ENCODE measurements at places on chromosomes 2 and 18.

DNA sequence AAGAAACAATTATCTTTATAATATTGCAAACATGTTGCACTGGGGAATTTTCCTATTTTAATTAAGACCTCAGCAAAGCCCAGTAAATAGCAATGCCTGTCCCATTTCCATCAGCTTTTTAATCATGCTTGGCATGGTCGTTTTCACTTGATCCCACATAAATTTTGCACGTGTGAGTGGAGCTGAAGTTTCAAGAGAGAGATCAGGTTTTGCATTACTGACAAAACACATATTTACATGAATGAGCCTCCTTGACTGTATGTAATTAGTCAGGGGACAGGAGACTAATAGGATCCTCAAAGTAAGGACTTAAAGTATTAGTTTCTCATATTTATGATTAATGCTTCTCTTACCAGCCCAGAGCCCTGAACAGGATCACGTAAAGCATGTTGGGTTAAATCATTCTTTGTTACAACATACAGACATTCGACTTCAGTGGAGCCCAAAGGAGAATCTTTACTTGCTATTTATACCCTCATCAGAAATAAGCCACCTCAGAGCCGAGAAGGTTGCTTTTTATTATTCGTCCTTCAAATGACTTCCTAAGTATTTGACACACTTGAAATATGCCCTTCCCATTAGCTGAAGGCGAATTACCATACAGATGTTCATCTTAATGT, 711.3 kb downstream of the GALR1 start:
- no peak for DNase-seq

- no peak for DNase-seq
Observed at GRCh38 chr2:219598308-219599078, 836 bp downstream of the STK11IP start.

GRCh38 chr2:119481501-119482455, 42.5 kb downstream of the SCTR start:
- DNase-seq, result no peak

DNA sequence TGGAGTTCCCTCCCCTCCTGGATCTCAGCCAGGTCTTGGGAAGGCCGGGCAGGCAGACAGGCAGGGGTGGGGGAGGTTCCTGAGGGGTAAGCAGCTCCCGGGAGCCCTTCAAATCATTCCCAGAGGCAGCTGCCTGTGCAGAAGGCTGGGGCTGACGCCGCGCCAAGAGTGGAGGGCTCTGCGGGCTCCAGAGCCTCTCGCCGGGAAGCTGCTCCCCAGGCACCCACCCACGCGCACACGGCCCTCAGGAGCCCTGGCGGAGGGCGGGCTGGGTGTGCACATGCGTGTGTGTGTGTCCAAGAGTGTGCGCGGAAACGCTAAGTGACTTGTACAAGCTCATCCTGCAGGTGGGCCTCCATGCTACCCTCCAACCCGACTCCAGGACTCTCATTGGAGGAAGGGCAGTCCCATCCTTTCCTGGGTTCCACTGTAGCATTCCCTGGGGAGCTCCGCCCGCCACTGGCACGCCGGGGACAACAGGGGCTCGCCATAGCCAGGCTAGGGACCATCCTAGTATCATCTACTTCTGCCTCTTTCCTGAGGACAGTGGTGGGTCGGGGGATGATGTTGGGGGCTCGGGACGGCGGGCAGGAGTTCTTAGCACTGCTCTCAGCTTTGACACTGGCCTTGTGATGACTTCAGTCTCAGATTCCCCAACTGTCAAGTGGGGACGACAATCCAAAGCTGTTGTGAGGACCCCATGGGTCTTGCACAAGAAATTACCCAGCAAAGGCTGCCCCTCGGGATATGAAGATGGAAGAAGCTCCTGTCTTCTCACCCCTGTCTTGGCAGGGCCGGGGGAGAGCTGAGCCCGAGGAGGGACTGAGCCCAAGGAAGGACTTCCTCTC, 50.3 kb downstream of the INHBB start:
- no peak for DNase-seq

- DNase-seq, result no peak
Observed at GRCh38 chr2:200728630-200729029, 83.1 kb upstream of the BZW1 start.

- peak; percentile 6 for DNase-seq
Observed at GRCh38 chr2:231541645-231542044, 11.4 kb upstream of the NMUR1 start.

DNA sequence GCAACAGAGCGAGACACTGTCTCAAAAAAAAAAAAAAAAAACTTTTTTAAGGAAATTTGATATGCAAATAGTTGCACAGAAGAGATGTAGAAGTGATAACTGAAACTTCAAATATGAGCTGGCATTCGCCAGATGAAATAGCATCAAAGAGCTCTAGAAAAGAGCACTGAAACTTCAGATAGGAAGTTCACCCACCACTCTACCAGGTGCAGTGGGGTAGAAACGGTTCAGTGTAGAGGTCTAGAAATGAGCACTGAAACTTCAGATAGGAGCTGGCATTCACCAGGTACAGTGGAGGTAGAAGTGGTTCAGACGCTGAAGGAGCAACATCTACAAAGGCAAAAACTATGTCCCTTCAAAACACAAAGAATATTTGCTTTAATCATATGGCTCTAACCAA, 9.0 kb upstream of the ONECUT2 start:
- no peak for DNase-seq

GRCh38 chr18:4074647-4075046, 380.5 kb downstream of the DLGAP1 start:
- no peak for DNase-seq

DNA sequence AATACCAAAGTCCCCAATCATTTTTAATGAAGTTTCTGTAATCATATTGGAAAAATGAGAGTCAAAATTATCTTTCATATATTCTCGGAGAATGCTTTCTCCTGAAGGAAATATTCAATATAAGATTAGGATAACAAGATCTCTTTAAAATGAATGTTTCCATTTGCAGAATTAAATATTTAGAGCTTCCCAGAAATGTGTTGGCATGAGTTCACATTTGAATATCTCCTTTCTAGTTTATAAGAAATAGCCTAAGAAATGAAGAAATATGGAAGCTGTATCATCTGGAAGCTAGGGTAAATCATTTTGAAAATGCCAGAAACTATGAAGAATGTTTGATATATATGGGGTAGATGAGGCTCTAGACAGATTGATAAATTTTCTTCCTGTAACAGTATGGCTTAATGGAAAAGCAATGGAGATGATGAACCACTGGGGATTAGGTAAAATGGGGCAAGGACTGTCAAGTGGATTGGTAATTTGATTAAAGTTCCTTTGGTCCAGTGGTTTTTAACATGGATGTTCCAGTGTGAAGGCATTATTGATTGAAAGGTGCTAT, 184.6 kb upstream of the ZNF804A start:
- no peak for DNase-seq

- DNase-seq, result no peak
Observed at GRCh38 chr2:104945866-104946265, 92.0 kb downstream of the POU3F3 start.

GRCh38 chr2:35501076-35501475, 854.5 kb upstream of the CRIM1 start:
- no peak for DNase-seq

DNA sequence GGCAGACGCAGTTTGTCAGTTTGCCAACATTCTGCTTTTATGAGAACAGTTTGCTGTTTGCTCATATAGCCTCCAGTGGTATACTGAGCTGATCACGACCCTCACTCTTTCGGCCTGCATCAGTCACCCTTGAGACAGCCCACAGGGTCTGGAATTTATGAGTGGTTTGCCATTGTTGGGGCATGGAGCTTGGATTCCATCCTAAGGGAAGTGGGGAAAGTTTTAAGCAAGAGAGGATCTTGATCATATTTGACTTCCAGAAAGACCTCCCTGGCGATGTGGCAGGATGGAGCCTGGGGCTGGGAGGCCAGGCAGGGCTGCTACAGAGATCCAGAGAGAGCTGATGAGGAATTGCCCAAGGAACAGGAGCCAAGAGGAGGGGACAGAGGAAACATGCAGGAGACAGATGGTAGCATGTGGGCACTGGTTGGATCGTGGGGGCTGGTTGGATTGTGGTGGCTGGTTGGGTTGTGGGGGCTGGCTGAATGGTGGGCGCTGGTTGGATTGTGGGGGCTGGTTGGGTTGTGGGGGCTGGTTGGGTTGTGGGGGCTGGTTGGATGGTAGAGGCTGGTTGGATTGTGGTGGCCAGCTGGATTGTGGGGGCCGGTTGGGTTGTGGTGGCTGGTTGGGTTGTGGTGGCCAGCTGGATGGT, 27.3 kb upstream of the GPR17 start:
- DNase-seq, result no peak

GRCh38 chr2:48954311-48954710, 198.8 kb upstream of the LHCGR start:
- DNase-seq, result no peak

- DNase-seq, result no peak
Observed at GRCh38 chr2:9594366-9595054, 36.3 kb downstream of the YWHAQ start.

DNA sequence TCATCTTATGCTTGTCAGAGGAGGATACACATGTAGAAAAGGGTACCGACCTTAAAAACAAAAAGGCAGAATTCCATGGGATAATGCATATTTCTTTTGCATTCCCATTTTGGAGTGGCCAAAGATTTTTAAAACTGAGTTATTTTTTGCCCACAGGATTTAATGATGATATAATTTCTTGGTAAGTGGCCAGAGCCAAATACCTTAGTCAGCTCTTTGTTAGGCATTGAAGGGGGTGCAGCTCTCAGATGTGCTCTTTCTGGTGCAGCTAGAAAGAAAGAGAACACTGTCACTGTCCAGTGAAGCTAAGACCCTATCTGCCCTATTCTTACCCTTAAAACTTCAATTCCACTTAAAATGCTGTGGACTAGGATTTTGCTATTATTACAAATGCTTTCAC, 10.8 kb downstream of the COQ10B start:
- DNase-seq, result no peak

DNA sequence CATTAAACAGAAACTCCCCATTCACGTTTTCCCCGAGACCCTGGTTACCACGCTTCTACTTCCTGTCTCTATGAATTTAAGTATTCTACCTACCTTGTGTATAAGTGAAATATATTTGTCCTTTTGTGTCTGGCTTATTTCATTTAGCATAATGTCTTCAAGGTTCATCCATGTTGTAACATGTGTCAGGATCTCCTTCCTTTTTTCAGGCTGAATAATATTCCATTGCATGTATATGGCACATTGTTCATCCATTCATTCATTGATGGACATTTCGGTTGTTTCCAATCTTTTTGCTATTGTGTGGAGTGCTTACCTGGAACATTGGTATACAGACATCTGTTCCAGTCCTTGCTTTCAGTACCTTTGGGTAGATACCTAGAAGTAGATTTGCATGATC, 18.2 kb upstream of the CABYR start:
- DNase-seq, result no peak

GRCh38 chr2:191386938-191387536, 141.8 kb downstream of the MYO1B start:
- DNase-seq, result no peak

DNA sequence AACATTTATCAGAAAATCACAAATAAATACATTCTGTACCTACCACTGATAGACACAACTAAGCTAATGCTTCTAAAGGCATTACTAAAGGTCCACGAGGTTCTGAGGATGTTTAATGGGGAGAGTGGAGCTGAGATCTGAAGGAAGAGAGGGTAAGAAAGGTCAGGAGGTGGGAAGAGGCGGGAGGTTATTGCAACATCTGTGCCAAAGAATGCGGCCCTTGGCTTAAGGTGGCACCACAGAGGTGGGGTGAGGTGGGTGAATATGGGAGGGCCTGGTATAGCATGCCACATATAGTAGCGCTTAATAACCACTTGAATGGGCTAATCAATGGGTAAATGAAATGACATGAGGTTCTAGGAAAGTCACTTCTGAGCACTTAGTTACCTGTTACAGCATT, 217.8 kb upstream of the ATP5MC3 start:
- DNase-seq, result no peak

GRCh38 chr18:75317703-75318102, 107.1 kb downstream of the TSHZ1 start:
- DNase-seq, result no peak

Measured in stimulated activated CD4-positive, alpha-beta T cell treated with anti-CD3 and anti-CD28 coated beads, Interleukin-15, amount 100 ng/mL, for 48 hours (primary cell).